Esophagus muscularis mucosa (tissue), 4 donors: ENCODE measurements at places on chromosomes 5 and 9. TPM values are rescaled to one million over a fixed set of nuclear protein-coding genes. Genes with fewer than 3 reads are reported as not detected.
A peak's percentile ranks its signal among the peaks of the same experiment; 100 is the strongest.

- H3K27me3 ChIP-seq: no peaks in the 10 kb centered on the region
- no peak overlapping the region for H3K4me3 ChIP-seq
- no peak for DNase-seq
- H3K36me3 ChIP-seq: peaks cover 17% of the 10 kb centered on the region
Measured at GRCh38 chr5:5486122-5486521, 63.6 kb downstream of the ICE1 start.

- H3K4me1 ChIP-seq: peaks cover 10% of the 10 kb centered on the region
- no peaks in the 10 kb centered on the region for H3K27me3 ChIP-seq
- DNase-seq: no peak
Measured at GRCh38 chr5:131379723-131380122, 115.9 kb downstream of the CDC42SE2 start.

GRCh38 chr5:124504081-124504916, 242.1 kb downstream of the ZNF608 start:
- no peaks in the 10 kb centered on the region for H3K4me1 ChIP-seq
- DNase-seq: no peak
- H3K36me3 ChIP-seq: no peaks in the 10 kb centered on the region
- H3K4me3 ChIP-seq: no peak overlapping the region

DNA sequence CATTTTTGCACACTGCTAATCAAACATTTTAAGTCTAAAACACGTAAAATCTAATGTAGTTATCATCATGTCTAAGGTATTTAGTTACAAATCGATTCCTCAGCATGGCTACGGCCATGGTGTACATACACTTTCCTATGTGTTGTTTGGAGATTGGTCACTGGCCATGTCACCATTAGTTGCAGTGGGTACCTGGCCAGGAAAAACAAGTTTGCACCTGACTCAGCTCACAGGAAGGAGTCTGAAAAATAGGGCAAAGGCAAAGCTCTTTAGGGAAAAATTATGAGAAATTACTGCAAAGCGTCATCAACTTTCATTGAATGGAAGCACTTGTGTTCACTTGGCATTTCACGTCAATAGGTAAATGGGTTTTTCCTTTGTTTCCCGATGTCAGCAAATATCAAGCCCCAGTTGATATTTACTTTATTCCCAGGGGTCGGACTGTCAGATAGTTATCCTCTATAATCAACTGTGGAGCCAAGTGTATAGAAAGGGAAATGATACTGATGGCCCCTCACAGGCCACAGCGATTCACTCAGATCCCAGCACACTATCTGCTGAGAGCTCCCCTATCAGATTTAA, 626.0 kb upstream of the ADAMTS16 start:
- no peak overlapping the region for H3K27ac ChIP-seq
- H3K4me3 ChIP-seq: no peak overlapping the region
- no peaks in the 10 kb centered on the region for H3K4me1 ChIP-seq
- DNase-seq: peak; percentile 53
- no peaks in the 10 kb centered on the region for H3K27me3 ChIP-seq

- H3K4me1 ChIP-seq: peaks cover 24% of the 10 kb centered on the region
- H3K36me3 ChIP-seq: no peaks in the 10 kb centered on the region
- DNase-seq: no peak
- H3K4me3 ChIP-seq: no peak overlapping the region
Measured at GRCh38 chr9:25702536-25702935, 24.3 kb upstream of the TUSC1 start.

DNA sequence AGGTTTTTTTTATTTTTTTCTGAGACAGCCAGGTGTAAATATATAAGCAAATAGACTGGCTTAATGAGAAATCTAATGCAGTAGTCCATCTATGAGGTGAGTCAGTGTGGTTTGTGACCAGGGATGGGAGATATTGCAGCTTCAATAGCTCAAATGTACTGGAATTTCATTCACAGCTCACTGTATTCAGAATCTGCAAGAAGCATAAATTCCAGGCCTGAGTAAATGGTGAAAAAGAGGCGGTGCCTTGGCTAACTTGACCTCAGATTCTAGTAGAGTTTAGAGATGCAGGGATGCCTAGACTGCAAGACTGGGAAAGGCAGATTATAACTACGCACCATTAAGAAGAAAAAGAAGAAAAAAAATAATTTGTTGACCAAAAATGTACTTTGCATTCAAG, 151.9 kb upstream of the SMC2 start:
- no peaks in the 10 kb centered on the region for H3K4me1 ChIP-seq
- no peak for DNase-seq
- no peak overlapping the region for H3K27ac ChIP-seq
- H3K4me3 ChIP-seq: no peak overlapping the region

GRCh38 chr5:65475895-65476294, 5.8 kb downstream of the ADAMTS6 start:
- H3K4me1 ChIP-seq: peaks cover 22% of the 10 kb centered on the region
- no peak overlapping the region for H3K27ac ChIP-seq
- H3K4me3 ChIP-seq: no peak overlapping the region
- no peaks in the 10 kb centered on the region for H3K36me3 ChIP-seq
- no peak for DNase-seq
- no peaks in the 10 kb centered on the region for H3K27me3 ChIP-seq

GRCh38 chr5:38651806-38652205, 95.4 kb upstream of the LIFR start:
- H3K27me3 ChIP-seq: no peaks in the 10 kb centered on the region
- no peaks in the 10 kb centered on the region for H3K4me1 ChIP-seq
- H3K36me3 ChIP-seq: no peaks in the 10 kb centered on the region

- peaks cover 23% of the 10 kb centered on the region for H3K4me1 ChIP-seq
- H3K27me3 ChIP-seq: no peaks in the 10 kb centered on the region
- no peak for DNase-seq
- no peak overlapping the region for H3K27ac ChIP-seq
- H3K36me3 ChIP-seq: no peaks in the 10 kb centered on the region
Measured at GRCh38 chr5:124264499-124264898, 481.9 kb downstream of the ZNF608 start.

Gene LHX3
- not detected for total RNA-seq

DNA sequence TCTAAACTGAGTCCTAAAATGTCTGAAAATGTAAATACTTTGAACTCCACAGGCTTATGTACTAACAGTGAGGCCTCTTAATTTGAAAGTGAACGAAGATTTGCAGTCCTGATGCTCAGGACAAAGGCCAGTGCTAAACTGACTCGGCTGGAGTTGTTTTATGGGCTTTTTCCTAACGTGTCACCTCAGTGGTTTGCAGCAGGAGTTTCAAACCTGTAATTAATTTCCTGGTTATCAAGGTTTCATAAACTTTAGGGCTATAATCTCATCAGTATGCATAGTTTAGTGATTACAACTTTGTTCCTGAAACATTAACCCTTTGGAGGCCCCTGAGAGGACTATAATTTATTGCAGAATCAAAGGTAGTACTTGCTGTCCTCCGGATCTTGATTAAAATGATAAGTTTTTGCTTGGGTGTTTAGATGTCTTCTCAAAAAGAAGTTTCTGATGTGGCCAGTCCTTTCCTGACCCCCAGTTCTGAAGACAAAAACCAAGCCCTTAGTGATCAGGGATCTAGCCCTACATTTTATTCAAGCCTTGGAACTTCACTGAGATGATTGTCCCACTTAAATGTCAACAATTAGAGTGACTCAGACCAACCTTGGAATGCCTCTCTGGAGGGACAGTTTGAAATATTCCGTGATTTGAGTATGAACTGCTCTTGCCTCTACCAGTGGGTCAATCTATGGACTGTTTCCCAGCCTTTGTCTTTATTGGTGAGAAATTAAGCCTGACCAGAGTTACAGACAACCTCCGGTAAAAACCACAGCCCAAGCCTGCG, 11.1 kb upstream of the S100Z start:
- H3K4me3 ChIP-seq: no peak overlapping the region
- H3K36me3 ChIP-seq: no peaks in the 10 kb centered on the region
- H3K27me3 ChIP-seq: no peaks in the 10 kb centered on the region
- no peak for DNase-seq
- H3K27ac ChIP-seq: no peak overlapping the region

GRCh38 chr5:34055667-34056066, 12.7 kb upstream of the C1QTNF3 start:
- H3K4me1 ChIP-seq: no peaks in the 10 kb centered on the region
- H3K36me3 ChIP-seq: no peaks in the 10 kb centered on the region
- no peak overlapping the region for H3K27ac ChIP-seq
- no peaks in the 10 kb centered on the region for H3K27me3 ChIP-seq
- no peak overlapping the region for H3K4me3 ChIP-seq
- no peak for DNase-seq

GRCh38 chr5:134911285-134912206, 6.6 kb downstream of the PCBD2 start:
- no peak overlapping the region for H3K27ac ChIP-seq
- no peaks in the 10 kb centered on the region for H3K27me3 ChIP-seq
- no peaks in the 10 kb centered on the region for H3K4me1 ChIP-seq
- H3K4me3 ChIP-seq: no peak overlapping the region

Gene SV2C
- total RNA-seq: 0.42 TPM

DNA sequence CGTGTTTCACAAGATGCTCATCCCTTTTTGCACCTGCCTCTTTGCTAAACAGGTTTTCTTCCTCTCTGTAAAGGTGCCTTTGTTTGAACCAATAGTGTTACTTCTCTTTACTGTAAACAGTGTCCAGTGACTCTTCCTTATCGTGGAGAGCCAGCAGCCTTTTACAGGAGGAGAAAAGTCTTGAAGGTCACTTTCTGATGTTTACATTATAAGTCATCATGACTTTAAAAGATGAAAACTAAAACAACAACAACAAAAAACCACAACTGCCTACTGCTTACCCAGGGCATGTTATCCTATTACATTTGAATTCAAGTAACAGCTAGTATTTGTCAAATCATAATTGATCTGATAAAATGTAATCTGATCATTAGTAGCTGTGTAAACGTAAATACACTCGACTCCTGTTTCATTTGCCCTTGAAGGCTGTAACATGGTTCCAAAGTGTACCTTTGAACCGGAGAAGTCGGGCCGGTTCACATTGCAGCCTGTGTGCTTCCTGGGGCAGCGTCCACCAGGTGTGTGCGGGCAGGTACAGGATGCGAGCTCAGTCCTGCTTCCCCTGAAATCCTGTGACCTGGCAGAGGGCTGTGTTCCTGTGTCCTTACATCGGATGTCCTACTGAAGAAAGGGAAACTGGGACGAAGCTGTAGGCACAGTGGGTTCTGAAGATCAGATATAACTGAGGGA, 118.1 kb downstream of the C9orf152 start:
- no peak overlapping the region for H3K27ac ChIP-seq
- peaks cover 21% of the 10 kb centered on the region for H3K4me1 ChIP-seq
- DNase-seq: no peak
- H3K27me3 ChIP-seq: no peaks in the 10 kb centered on the region
- H3K36me3 ChIP-seq: no peaks in the 10 kb centered on the region

DNA sequence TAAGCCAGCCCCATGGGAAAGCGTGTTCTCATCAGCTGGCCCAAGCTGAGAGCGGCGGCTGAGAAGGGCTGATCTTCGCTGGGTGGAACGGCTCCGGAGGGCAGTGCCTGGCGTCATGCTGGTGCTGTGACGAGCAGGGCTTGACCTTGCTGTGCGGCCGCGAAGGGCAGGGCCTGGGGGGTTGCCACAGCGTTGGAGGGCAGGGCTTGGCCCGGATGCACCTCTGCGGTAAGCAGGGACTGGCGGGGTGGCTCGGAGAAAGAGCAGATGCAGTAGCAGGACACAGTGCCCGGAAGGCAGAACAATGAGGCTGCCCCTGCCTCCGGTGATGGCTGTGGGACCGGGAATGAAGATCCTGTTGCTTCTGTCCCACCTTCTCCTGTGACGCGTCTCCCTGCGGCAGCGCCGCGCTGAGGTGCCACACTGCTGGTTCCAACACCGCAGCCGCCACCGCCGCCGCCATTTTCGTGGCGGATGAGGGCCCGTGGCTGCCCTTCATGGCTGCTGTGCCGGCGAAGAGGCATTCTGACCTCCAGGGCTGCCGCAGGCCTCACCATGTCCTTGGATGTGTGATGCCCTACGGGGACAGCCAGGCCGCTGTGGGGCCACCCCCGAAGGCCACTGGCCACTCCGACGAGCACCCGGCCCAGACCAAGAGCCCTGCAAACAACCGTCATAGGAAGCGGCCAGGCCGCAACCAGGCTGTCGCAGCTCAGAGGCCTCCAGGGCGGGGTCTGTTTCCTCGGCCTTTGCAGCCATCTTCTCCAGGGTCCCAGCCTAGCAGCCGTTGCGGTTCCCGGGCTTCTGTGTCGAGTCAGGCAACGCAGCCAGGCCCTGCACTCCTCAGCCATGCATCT, 890.5 kb upstream of the CTNND2 start:
- H3K27me3 ChIP-seq: no peaks in the 10 kb centered on the region
- no peak overlapping the region for H3K4me3 ChIP-seq
- no peaks in the 10 kb centered on the region for H3K4me1 ChIP-seq
- H3K36me3 ChIP-seq: no peaks in the 10 kb centered on the region

Gene ENHO
- not detected for total RNA-seq

- no peaks in the 10 kb centered on the region for H3K27me3 ChIP-seq
- no peak overlapping the region for H3K4me3 ChIP-seq
- no peak for DNase-seq
- no peak overlapping the region for H3K27ac ChIP-seq
- no peaks in the 10 kb centered on the region for H3K4me1 ChIP-seq
- H3K36me3 ChIP-seq: no peaks in the 10 kb centered on the region
Measured at GRCh38 chr5:61563401-61563800, 231.3 kb downstream of the ZSWIM6 start.

DNA sequence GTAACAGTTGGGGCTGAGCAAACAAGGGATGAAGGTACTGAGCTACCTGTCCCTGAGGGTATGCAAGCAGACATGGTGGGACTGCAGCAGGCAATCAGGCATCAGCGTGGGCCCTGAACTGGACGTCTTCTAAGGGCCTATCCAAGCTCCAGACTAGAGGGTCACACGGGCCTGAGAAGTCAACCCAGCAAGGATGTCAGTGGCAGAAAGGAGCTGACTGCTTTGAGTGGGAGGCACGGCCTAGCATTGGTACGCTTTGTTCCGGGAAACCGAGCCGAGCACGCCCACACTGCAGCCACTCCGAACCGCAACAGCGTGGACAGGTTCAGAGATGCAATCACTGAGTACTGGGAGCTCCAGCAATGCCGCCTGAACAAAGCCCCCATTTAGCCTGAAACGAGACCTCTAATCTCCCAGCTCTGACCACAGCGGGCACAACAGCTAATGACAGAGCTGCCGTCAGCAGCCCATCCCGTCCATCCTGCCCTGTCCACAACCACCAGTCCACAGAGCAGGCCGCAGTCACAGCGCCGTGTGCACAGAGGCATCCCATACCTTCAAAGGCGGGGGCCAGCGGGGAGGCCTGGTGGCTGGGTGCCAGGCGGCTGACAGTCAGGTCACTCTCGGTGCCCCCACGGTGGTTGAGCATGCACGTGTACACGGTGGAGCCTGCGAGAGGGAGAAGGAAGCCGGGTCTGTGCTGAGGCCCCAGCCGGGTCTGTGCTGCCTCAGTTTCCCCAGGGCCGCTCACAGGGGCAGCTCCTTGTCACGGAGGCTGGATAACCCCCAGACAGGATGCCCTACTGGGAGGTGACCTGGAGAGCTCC, 44.2 kb downstream of the SARDH start:
- no peaks in the 10 kb centered on the region for H3K27me3 ChIP-seq
- no peak for DNase-seq
- H3K36me3 ChIP-seq: no peaks in the 10 kb centered on the region
- no peak overlapping the region for H3K27ac ChIP-seq
- H3K4me3 ChIP-seq: no peak overlapping the region
